Activated CD4-positive, alpha-beta T cell treated with anti-CD3 and anti-CD28 coated beads for 1 hour (primary cell): ENCODE measurements at places on chromosomes 3 and 15.

GRCh38 chr3:69322158-69322509 lies 63.8 kb downstream of the FRMD4B start:
- DNase-seq: no peak

- DNase-seq: no peak
Measured at GRCh38 chr3:160748787-160749186, 7.2 kb upstream of the PPM1L start.

DNA sequence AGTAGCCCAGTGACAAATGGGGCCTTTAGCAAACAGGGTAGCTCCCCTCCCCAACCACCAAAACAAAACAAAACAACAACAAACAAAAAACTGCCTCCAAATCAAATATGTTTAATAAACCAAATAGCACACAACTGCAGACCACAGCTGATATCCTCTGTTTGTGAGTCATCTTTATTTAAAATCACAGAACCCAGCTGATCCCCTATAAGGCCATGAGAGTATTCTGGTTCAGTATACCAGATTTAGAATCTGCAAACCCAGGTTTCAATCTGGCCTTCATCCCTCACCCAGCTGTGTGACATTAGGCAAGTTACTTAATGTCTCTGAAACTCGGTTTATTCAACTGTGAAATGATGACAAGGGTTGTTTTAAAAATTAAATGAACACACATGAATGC lies 124.5 kb downstream of the SUCLG2 start:
- no peak for DNase-seq

GRCh38 chr3:31723701-31724100 lies 191.0 kb downstream of the STT3B start:
- DNase-seq: no peak

- DNase-seq: no peak
Measured at GRCh38 chr15:38128921-38129320, 123.7 kb upstream of the SPRED1 start.

GRCh38 chr3:56860939-56861338 lies 59.2 kb upstream of the ARHGEF3 start:
- DNase-seq: no peak
